Fibroblast of upper back skin (primary cell): ENCODE measurements at places on chromosomes 3 and 15.

DNA sequence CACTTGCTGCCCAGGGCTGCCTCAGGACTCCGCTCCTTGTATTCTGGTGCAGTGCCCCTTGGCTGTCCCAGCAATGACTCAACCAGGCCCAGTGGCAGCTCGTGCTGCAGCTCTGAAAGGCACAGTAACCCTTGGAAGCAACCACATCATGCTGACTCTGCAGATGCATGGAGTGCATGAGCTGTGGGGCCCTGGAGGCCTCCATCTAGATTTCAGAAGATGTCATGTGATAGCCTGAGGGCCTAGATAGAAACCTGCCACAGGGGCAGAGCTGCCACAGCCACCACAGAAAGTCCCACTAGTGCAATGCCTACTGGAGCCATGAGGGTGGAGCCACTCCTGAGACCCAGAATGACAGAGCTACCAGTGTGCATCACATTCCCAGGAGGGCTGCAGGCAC lies 117.1 kb upstream of the SMAD3 start:
- no peak for DNase-seq

DNA sequence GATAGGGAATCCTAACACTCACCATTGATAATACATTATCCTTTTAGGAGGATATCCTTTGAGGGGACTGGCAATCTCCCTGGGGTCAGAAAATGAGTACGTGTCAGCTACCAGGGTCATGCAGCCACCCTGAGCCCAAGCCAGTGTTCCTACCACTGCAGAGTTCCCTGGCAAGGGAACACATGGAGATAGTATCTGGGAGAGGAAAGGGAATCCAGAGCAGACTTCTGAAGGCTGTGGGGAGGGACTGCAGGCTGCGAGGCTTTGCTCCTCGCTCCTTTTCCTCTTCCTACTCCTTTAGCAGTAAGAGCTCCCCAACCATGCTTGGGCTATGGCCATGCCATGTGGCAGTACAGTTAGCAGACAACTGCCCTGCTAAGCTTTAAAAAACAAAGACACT lies 62.9 kb upstream of the TJP1 start:
- no peak for DNase-seq

GRCh38 chr15:70274255-70274880 lies 176.7 kb upstream of the TLE3 start:
- DNase-seq = no peak

GRCh38 chr3:67176396-67176795 lies 178.3 kb downstream of the KBTBD8 start:
- DNase-seq = no peak

DNA sequence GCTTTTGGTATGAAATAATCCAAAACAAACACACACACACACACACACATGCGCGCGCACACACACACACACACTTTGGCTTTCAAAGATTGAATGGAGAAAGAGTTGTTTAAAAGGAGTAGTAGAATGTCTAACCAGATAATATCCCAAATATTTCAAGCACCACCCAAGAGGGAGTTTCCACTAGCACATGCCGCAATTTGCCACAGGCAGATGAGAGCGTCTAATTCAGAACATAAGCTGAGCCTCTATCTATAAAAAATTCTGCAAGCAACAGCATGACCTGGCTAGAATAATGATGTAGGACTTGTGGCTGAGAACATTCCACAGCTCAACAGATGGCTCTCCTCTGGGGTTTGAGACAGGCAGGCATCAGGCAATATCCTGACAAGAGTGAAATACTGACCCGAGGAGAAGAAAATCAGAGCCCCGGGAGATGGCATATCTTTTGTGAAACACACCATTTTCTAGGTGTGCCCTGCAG lies 302.5 kb upstream of the GADL1 start:
- DNase-seq = peak; percentile 92

DNA sequence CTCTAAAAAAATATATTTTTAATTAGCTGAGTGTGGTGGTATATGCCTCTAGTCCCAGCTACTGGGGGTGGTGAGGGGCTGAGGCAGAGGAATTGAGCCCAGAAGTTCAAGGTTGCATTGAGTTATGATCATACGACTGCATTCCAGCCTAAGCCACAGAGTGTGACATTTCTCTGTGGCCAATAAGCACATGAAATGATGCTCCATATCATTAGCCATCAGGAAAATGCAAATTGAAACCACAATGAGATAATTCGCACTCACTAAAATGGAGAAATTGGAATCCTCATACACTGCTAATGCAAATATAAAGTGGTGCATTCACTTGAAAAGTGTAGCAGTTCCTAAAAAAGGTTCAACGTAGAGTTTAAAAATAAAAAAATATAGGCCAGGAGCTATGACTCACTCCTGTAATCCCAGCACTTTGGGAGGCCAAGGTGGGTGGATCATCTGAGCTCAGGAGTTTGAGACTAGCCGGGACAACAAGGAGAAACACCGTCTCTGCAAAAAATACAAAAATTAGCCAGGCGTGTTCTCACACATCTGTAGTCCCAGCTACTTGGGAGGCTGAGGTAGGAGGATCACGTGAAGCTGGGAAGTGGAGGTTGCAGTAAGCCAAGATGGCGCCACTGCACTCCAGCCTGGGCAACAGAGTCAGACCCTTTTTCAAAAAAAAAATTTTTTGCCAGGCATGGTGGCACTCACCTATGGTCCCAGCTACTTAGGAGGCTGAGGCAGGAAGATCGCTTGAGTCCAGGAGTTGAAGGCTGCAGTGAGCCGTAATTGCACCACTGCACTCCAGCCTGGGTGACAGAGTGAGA lies 35.2 kb downstream of the IFT122 start:
- peak; percentile 28 for DNase-seq
